Suprapubic skin (tissue), 4 donors: ENCODE measurements at places on chromosomes 7 and 10.

GRCh38 chr10:86281396-86281795 lies 85.2 kb downstream of the GRID1 start:
- H3K36me3 ChIP-seq, result no peaks in the 10 kb centered on the region
- DNase-seq, result no peak
- H3K4me1 ChIP-seq, result no peaks in the 10 kb centered on the region
- H3K27me3 ChIP-seq, result no peaks in the 10 kb centered on the region

GRCh38 chr10:43231523-43232078 lies 35.3 kb downstream of the RASGEF1A start:
- DNase-seq, result peak; percentile 72
- peaks cover 20% of the 10 kb centered on the region for H3K4me1 ChIP-seq
- H3K27me3 ChIP-seq, result peaks cover 51% of the 10 kb centered on the region

- peaks cover 17% of the 10 kb centered on the region for H3K27me3 ChIP-seq
- no peak overlapping the region for H3K4me3 ChIP-seq
- H3K36me3 ChIP-seq, result no peaks in the 10 kb centered on the region
- DNase-seq, result no peak
- no peak overlapping the region for H3K27ac ChIP-seq
Measured at GRCh38 chr7:68256295-68256694, 1259.7 kb downstream of the TYW1 start.

DNA sequence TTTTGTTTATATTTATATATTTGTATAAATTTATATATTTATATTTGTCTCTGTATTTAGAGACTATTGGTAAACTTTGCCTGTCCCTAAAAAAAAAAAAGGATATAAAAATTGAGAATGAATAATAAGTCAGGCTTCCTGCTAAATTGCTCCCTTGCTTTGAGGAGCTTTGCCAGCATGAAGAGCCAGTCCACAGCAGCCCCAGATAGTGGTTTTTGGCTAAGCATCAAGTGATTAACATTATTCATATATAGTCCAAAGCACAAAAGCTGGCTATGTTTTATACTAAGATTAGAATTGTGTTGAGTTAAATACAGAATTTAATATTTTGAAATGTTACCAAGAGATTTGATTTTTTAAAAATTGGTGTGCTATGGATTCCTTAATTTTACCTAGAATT lies 264.9 kb upstream of the FERD3L start:
- no peaks in the 10 kb centered on the region for H3K27me3 ChIP-seq
- H3K27ac ChIP-seq, result no peak overlapping the region
- H3K36me3 ChIP-seq, result no peaks in the 10 kb centered on the region
- H3K4me3 ChIP-seq, result no peak overlapping the region

- no peak overlapping the region for H3K4me3 ChIP-seq
- no peaks in the 10 kb centered on the region for H3K27me3 ChIP-seq
- H3K4me1 ChIP-seq, result peaks cover 15% of the 10 kb centered on the region
- DNase-seq, result no peak
- H3K36me3 ChIP-seq, result no peaks in the 10 kb centered on the region
Measured at GRCh38 chr7:80885757-80886156, 33.1 kb downstream of the SEMA3C start.

DNA sequence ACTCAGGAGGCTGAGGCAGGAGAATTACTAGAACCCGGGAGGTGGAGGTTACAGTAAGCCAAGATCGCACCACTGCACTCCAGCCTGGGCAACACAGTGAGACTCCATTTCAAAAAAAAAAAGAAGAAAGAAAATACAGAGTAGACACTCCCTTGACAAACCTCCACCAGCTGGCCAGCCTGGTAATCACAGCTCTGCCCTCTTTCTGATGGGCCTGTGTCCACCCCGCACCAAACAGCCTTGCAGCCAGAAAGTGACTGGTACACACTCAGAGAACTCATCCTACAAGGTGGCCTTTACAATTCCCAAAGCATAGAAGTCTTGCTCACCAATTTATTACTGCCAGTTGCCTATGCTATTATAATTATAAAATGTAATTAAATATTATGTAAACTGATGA lies 66.6 kb downstream of the COBL start:
- DNase-seq, result no peak
- H3K36me3 ChIP-seq, result no peaks in the 10 kb centered on the region
- H3K27me3 ChIP-seq, result no peaks in the 10 kb centered on the region
- peaks cover 3% of the 10 kb centered on the region for H3K4me1 ChIP-seq

DNA sequence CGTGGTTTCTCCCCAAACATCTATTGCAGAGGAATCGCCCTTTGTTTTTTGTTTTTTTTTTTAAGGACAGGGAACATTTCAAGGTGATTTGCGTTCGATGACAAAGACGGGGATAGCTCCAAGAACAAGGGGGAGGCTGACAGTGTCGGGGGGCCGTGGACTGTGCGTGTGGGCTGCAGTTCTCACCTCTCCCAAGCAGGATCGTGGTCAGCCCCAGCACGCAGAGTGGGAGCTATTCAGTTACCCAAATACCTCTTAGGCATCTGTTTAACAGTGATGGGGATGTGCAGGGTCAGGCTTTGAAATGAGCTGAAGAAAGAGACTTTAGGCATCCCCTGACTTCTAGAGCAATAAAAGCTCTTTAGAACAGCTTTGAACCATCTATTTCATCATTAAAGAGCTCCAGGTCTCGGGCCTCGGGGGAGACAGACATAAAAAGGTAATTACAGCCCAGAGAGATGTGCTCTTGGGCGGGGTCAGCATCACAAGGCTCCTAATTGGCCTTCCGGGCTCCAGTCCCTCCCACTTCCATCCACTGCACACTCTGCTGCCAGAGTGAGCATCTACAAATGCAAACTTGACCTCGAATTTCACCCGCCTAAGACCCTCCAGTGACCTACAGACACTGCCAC lies 97.3 kb downstream of the MYL10 start:
- H3K36me3 ChIP-seq, result no peaks in the 10 kb centered on the region
- DNase-seq, result no peak
- peaks cover 8% of the 10 kb centered on the region for H3K27me3 ChIP-seq
- no peak overlapping the region for H3K4me3 ChIP-seq
- peaks cover 4% of the 10 kb centered on the region for H3K4me1 ChIP-seq

GRCh38 chr10:15789793-15790525 lies 70.2 kb upstream of the ITGA8 start:
- H3K4me1 ChIP-seq, result peaks cover 8% of the 10 kb centered on the region
- H3K27ac ChIP-seq, result peak overlapping the region; percentile 51
- peaks cover 26% of the 10 kb centered on the region for H3K36me3 ChIP-seq
- no peak overlapping the region for H3K4me3 ChIP-seq
- no peaks in the 10 kb centered on the region for H3K27me3 ChIP-seq

DNA sequence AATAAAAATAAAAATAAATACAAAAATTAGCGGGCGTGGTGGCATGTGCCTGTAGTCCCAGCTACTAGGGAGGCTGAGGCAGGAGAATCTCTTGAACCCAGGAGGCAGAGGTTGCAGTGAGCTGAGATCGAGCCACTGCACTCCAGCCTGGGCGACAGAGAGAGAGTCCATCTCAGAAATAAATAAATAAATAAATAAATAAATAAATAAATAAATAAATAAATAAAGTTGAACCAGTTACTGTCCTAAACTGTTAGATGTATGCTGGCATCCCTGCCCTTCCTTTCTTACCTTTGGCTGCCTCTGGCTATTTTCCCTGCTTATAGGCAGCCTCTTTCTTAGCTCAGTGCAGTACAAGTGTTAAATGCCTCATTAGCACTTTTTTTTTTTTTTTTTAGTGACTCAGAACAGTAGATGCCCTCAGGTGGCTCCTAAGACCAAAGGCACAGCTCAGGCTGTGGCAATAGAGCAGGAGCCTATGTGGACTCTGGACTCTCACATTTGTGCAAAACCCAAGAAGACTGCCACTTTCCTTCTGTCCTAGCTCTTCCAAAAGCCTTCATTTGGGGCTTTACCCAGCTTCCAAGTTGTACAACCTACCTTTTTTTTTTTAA lies 30.6 kb upstream of the CABCOCO1 start:
- peaks cover 20% of the 10 kb centered on the region for H3K4me1 ChIP-seq
- DNase-seq, result no peak
- no peak overlapping the region for H3K4me3 ChIP-seq
- H3K27me3 ChIP-seq, result no peaks in the 10 kb centered on the region
- H3K27ac ChIP-seq, result no peak overlapping the region
- H3K36me3 ChIP-seq, result no peaks in the 10 kb centered on the region

GRCh38 chr10:27911539-27911938 lies 87.3 kb downstream of the ODAD2 start:
- H3K4me1 ChIP-seq, result no peaks in the 10 kb centered on the region
- H3K27me3 ChIP-seq, result peaks cover 4% of the 10 kb centered on the region
- no peaks in the 10 kb centered on the region for H3K36me3 ChIP-seq
- no peak for DNase-seq
- no peak overlapping the region for H3K4me3 ChIP-seq

DNA sequence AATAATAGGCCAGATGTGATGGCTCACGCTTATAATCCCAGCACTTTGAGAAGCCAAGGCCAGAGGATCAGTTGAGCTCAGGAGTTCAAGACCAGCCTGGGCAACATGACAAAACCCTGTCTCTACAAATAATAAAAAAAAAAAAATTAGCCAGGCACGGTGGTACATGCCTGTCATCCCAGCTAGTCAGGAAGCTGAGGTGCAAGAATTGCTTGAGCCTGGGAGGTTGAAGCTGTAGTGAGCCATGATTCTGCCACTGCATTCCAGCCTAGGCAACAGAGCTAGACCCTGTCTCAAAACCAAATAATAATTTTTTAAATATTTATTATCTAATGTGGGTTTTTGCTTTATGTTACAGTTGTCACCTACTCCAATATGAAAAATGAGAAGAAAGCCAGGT lies 178.9 kb downstream of the ADK start:
- no peak overlapping the region for H3K4me3 ChIP-seq
- H3K4me1 ChIP-seq, result no peaks in the 10 kb centered on the region
- H3K27me3 ChIP-seq, result no peaks in the 10 kb centered on the region
- no peak overlapping the region for H3K27ac ChIP-seq

GRCh38 chr7:36119005-36119706 lies 33.9 kb upstream of the EEPD1 start:
- no peaks in the 10 kb centered on the region for H3K27me3 ChIP-seq
- H3K36me3 ChIP-seq, result no peaks in the 10 kb centered on the region

GRCh38 chr10:112433136-112433535 lies 13.6 kb downstream of the ZDHHC6 start:
- peaks cover 81% of the 10 kb centered on the region for H3K36me3 ChIP-seq
- DNase-seq, result no peak
- H3K4me1 ChIP-seq, result no peaks in the 10 kb centered on the region
- H3K27me3 ChIP-seq, result no peaks in the 10 kb centered on the region
- H3K27ac ChIP-seq, result no peak overlapping the region

- DNase-seq, result no peak
- H3K4me1 ChIP-seq, result no peaks in the 10 kb centered on the region
- H3K27ac ChIP-seq, result no peak overlapping the region
- H3K27me3 ChIP-seq, result no peaks in the 10 kb centered on the region
- no peaks in the 10 kb centered on the region for H3K36me3 ChIP-seq
Measured at GRCh38 chr7:54729107-54729506, 29.9 kb downstream of the SEC61G start.

DNA sequence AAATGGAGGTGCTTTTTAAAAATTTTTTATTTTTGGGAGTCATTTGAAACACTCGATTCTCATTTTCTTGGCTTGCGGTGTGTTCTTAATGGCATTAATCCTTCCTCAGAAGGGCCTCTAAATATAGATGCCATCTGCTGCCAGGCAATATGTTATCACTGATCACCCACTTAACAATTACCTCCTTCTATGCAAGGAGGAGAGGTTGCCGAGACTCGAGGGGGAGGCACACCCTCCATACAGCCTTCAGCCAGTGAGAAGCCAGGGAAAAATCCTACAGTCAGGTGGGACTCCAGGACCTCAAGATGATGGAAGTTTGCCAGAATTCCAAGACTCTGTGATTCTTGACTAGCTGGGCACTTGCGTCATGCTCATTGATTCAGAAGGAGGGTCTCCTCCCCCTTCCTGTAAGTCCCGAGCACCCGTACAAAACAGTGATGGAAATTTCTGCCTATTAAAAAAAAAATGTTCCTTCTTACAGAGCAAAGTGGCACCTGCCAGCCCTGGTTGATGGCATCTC lies 574.5 kb downstream of the TYW1 start:
- H3K4me3 ChIP-seq, result no peak overlapping the region
- H3K4me1 ChIP-seq, result no peaks in the 10 kb centered on the region
- no peak for DNase-seq
- no peaks in the 10 kb centered on the region for H3K27me3 ChIP-seq

DNA sequence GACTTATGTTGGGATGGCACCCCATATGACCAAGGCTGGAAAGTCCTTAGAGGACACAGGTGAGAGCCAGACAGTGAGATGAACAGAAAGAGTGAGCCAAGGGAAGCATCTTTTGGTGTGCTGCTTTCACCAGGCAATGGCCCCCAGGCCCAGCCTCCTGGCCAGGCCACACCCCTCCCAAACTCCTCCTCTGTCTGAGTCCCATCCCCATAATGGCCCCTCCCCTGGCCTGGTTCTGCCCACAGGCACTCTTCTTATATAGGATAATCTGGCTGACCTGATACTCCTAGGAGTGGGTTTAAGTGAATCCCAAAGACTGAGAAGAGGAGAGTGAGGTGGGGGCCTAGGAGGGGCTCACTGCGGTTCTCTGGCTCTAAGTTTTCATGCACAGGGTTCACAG lies 252.5 kb downstream of the RPS24 start:
- no peaks in the 10 kb centered on the region for H3K4me1 ChIP-seq
- DNase-seq, result no peak
- H3K4me3 ChIP-seq, result no peak overlapping the region
- H3K27me3 ChIP-seq, result no peaks in the 10 kb centered on the region

DNA sequence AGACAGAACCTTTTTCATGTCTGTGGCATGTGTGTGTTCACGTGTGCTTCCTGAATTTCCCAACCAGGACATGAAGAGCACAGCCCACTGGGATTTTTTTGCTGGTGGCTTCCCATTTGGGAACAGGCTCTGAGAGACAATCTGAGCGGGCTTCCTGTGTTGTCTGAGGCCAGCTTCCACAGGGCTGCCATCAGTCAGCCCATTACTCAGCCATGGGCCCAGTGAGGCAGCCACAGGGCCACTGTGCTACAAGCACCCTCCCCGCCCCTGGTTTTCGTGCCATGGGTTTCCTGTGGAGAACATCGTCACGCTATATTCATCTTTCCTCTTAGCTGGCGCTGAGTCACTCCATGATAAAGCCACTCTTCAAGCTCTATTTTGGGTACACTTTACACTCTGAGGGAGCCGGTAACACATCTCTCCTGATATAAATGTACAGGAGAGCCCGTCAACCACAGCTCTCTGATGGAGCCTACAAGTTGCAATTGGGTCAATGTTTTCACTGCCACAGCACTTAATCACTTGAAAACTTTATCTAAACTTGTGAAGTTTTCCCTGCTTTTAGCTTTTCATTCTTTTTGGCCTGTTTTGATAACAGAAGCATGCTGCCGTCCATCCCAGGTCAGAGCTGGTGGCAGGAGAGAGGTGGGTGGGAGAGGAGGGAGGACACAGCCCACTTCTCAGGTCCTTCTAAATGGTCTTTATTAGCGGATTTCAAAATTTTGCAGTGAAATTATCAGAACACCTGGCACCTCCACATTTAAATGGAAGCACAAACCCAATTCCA lies 96.9 kb downstream of the HIPK2 start:
- no peaks in the 10 kb centered on the region for H3K36me3 ChIP-seq
- peaks cover 12% of the 10 kb centered on the region for H3K4me1 ChIP-seq
- H3K4me3 ChIP-seq, result no peak overlapping the region
- peak overlapping the region; percentile 52 for H3K27ac ChIP-seq

- H3K4me3 ChIP-seq, result no peak overlapping the region
- no peak for DNase-seq
- H3K27ac ChIP-seq, result no peak overlapping the region
- peaks cover 4% of the 10 kb centered on the region for H3K27me3 ChIP-seq
- H3K36me3 ChIP-seq, result no peaks in the 10 kb centered on the region
Measured at GRCh38 chr10:45410807-45411606, 37.0 kb downstream of the ALOX5 start.
